Activated T-cell treated with anti-CD3 and anti-CD28 coated beads for 48 hours (primary cell): ENCODE measurements at places on chromosomes 5 and 9.

DNA sequence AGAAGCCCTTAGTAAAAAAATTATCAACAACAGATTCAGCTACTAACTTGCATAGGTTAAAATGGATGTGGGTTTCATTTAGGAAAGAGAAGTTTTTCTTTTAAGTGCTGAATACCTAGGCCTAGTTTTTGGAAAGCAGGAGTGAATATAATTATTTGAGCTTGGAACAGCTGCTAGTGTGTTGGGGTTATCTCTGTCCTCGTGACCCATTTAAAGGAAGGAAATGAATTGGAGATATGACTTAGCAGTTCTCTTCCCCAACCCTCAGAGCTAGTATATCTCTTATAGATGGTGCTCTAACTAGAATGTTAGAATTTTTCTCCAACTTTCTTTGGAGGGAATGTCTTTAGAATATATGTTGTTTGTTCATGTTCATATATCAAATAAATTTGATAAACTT lies 38.6 kb downstream of the ZNF366 start:
- no peak for DNase-seq

- no peak for DNase-seq
Observed at GRCh38 chr9:128082151-128082550, 14.1 kb downstream of the SLC25A25 start.

- DNase-seq: no peak
Observed at GRCh38 chr9:73061146-73061545, 90.5 kb upstream of the ANXA1 start.

- DNase-seq: no peak
Observed at GRCh38 chr9:114341991-114342390, 12.3 kb downstream of the ORM2 start.

DNA sequence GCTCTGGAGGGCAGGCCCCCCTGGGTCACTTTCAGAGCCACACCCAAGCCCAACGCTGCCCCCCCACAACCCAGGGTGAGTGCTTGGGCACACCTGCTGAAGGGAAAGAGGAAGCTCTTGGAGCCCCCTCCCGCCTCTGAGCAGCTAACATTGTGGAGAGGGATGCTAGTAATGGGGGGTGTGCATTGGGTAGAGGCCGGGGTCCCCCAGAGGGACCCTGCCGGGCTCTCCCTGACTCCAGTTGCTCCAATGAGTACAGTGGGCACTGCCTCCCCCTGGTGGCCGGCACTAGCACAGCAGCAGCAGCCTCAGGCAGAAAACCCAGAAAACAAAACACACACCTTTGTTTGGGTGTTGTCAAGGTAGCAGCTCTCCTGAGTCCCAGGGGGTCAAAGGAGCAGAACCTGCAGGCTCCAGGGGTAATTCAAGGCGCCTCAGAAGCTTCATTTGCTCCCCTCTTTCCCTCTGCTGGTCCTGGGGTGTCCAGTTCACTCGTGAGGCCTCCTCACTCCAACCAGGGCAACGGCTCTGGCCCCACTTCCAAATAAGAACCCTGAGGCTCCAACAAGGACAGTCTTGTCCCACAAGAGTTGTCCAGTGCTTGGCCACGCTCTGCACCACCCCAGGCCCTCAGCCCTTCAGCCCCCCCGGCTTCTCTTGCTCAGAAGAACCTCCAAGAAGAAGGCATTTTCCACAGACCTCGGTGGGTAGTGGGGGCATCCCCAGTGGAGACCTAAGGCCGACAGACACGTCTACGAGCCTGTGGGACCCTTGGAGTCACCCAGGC lies 16.1 kb downstream of the GBGT1 start:
- peak; percentile 73 for DNase-seq

DNA sequence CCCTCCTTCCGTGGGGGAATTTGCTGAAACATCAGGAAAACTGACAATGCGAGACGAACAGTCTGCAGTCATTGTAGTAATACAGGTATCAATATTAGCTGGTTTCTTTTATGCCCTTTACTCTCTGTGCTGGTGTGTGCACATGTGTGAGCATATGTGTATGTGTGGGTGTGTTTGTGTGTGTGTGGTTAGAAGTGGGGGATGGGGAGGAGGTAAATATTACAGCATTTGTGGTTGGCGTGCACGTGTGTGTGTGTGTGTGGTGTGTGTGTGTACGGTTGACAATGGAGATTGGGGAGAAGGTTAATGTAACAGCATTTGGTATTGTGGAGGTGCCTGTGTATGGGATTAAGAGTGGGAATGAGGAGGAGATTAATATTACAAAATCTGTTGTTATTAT lies 219.4 kb downstream of the ADGRV1 start:
- no peak for DNase-seq

DNA sequence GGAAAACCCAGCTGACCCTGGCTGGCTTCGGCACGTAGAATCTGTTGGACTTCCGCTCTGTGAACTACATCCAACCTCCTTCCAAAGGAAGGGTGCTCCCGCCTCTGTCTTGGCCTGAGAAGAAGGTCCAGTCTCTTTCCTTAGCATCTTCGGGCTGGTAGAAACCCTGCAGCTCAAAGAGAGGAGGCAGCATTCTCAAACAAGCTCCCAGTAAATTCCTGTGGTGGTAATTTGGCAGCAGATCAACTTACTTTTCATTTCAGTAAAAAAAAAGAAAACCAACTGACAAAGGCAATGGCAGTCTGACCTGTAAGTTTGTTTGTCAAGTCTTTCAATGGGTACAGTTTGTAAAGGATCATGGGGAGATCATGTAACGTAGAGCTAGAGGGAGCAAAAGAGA lies 176.7 kb downstream of the MED10 start:
- DNase-seq: no peak

DNA sequence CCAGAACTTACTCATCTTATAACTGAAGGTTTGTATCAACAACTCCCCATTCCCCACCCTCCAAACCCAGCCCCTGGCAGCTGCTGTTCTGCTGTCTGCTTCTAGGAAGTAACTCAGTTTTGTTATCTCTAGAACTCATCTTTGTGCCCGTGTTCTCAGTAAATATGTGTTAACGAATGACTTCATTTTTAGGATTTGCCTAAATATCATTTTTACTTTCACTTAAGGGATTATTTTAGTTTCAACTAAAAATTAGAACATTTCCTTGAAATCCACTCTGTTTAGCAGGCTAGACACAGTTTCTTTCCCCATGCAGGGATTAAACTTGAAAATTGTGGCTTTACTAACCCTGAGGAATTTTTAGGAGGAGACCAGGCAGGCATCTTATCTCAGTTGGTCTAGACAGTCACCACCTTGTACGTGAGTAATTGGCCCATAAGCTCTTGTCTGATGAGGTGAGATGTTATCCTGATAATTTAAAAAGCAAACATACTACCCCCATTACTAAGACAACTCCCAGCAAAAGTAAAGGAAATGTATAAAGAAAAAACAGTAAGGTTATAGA lies 68.2 kb upstream of the TNFAIP8 start:
- no peak for DNase-seq

- no peak for DNase-seq
Observed at GRCh38 chr9:76414661-76415060, 20.4 kb upstream of the RFK start.

DNA sequence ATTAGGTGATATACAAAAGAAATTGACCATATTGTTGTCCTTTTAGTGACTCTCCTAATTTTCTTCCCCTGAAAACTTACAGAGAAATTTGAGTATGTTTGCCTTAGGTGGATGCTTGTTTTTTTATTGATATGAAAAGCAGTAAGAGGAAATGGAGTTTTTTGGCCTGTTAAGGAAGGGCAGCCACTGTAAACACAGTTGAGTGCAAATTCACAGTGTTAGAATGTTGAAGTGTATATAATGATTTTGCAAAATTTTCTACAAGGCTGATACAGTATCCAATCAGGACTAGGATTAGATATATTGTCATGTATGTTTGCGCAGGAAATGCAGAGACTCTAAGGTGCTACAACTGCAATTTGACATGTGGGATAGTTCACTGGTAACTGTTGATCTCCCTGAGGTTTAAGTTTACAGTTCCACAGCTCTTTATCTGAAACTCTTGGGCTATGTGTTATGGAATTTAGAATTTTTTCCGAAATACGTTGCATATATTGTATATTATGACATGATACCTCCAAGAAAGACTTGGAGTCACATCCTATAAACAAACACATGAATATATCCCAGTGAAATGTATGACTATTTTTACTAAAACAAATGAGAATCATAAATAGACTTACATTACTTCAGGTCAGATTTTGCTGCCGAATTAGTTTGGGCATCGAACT lies 62.5 kb downstream of the FXN start:
- no peak for DNase-seq

DNA sequence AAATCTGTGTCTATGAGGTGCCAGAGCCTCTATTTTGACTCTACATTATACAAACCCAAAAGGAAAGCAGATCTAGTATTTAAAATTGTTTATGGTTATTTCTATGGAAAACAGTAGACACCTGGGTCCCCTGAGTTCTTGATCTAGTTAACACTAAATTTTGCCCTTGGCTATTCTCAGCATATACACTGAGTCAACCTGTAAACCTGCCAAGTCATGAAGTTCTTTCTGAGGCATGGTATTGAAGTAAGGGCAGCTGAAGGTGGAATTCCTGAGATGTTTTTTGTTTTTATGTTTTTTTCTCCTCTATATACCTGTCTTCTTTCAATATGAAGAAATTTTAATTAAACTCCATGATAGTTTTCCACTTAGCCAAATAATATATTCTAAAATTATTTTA lies 120.2 kb downstream of the PDE4D start:
- DNase-seq: no peak

DNA sequence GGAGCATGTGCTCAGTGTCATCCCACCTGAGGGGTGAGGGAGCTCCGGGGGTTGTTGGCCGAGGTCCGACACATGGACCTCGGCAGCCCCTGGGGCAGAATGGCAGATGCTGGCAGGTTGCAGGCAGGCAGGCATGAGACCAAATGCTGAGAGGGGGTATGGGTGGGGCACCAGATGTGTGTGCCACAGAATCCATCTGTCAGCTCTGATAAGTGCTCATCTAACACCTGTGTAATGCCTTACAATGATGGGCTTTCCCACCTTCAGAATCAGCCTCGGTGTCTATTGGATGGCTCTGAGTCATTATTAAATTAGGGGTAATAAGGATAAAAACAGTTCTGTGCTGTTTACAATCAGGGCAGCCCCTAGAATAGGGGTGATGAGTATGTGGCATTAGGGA lies 73.1 kb upstream of the SAP30L start:
- DNase-seq: no peak

- DNase-seq: no peak
Observed at GRCh38 chr5:173242675-173243121, 7.7 kb upstream of the NKX2-5 start.

DNA sequence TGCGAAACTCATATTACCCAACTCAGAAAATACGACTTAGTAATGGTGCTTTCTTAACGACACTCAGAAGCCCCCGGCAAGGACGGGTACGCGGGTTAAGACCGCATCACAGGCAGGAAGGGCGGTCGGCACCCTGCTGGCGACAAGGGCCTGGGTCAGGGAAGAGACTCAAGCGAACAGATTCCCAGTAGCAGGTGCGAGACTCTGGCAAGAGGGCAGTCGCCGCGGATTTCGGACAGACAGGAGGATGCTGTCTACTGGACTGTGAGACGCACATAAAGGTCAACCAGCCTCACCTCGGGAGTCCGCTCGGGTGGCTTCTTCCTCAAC lies 398 bp downstream of the RAPGEF6 start:
- peak; percentile 52 for DNase-seq

- DNase-seq: no peak
Observed at GRCh38 chr5:144247131-144247530, 76.5 kb downstream of the KCTD16 start.

- no peak for DNase-seq
Observed at GRCh38 chr9:110072597-110073355, 135.2 kb downstream of the C9orf152 start.

GRCh38 chr9:16668734-16669295 lies 201.7 kb downstream of the BNC2 start:
- no peak for DNase-seq

- DNase-seq: no peak
Observed at GRCh38 chr9:124947727-124948391, 7.0 kb upstream of the GOLGA1 start.

- DNase-seq: no peak
Observed at GRCh38 chr5:122882831-122883230, 37.4 kb downstream of the SNX24 start.

- peak; percentile 21 for DNase-seq
Observed at GRCh38 chr5:79255786-79256557, 20.0 kb downstream of the JMY start.

DNA sequence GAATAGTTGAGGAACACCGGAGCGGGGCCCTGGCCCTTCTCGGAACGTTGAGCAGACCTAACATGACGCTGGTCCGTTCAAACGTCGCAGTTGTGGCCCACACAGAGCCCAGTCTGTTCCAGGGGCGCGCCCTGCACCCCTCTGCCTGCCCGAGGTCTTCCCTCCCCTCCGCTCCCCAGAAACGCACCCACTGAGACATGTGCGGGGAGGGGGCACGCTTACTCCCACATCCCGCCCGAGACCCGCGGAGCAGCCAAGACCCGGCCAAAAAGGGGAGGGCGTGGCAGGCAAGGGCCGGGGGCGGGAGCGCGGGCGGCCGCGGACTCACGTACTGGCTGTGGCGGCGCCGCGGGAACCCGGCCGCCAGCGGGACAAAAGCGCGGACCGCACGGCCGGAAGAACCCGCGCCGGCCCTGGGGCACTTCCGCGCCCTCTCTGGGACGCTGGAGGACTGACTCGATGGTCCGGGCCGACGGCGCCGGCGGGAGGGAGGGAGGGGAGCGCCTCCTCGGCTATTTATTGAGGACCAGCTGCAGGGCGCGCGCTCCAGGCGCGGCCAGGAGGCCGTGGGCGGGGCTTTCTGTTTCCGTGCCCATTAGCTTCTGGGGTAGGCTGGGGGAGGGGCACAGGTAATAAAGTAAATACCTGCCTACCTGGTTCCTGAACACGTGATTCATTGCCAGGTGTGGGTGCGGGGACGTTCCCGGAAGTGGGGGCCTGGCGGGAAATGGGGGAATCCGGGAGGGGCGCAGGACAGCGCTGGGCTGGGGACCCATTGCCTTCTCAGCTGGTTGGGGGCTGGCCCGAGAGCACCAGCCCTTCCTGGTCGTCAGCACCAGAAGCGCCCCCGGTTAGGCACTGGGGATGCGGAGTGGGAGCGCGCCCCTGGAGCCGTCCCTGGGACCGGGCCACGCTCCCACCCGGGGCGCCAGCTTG lies at the start of gene ZFP62:
Gene ZFP62 (minus strand): TSS at position 390 of the 936 bp plus-strand sequence. CDS start 57 bp downstream, at position 333.
- DNase-seq: peak; percentile 86

DNA sequence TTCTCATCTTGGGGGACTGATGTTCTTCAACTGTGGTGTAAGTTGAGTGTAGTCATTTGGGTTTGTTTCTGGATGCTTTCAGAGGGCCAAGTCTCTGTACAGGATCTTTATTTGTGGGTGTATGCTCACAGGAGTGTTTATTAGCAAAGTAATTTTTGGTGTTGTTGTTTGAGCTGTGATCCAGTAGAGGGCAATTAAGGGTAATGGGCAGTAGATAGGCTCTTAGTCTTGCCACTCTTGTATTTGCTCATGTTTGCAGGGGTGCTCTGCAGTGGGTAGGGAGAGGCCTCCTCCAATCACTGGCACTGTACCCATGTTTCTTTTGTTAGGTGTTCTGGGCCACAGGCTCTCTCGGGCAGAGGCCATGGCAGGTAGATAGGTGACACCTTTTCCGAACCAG lies 45.9 kb upstream of the ITGA2 start:
- DNase-seq: no peak

DNA sequence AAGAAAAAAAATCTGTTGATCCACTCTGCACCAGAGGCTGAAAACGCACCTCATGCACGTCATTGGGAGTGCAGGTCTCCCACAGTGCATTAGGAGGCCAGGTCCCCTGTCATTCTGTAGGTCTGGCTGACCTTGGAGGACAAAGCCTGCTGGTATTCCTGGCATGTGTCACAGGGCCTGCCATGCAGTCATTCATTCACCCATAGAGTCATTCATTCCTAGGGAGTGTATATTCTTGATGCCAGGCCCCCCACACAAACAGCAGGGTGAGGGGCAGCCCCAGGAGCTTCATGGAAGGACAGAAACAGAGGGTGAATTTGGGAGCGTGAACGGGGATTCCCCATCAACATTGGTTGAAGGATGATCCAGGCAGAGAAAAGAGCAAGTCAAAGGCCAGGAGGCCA lies 2.2 kb downstream of the GBGT1 start:
- no peak for DNase-seq
